ENCODE measurements at places on chromosomes 3 and 15. TPM values are rescaled to one million over a fixed set of nuclear protein-coding genes. Genes with fewer than 3 reads are reported as not detected.

Gene FBXO40
- total RNA-seq, result not detected

Gene FES
- 33.5 TPM for total RNA-seq

Gene FBXL22
- total RNA-seq, result 4.7 TPM

Gene PLA2G4E
- not detected for total RNA-seq

Gene CSTA
- total RNA-seq, result 4.6 TPM

Gene RASA2
- total RNA-seq, result 29.8 TPM

Gene LCTL
- total RNA-seq, result not detected

Gene ALPK3
- total RNA-seq, result 20.2 TPM

Gene IGSF11
- total RNA-seq, result 1.3 TPM

Gene TMF1
- total RNA-seq, result 38.8 TPM

Gene NUP210
- total RNA-seq, result 22.9 TPM

Gene SMCO1
- total RNA-seq, result not detected

Gene TMC3
- total RNA-seq, result not detected

Gene CHRM5
- 0.06 TPM for total RNA-seq

Gene KBTBD12
- total RNA-seq, result 1.4 TPM

Gene LTF
- total RNA-seq, result 1,823 TPM

Gene GPD1L
- total RNA-seq, result 35.5 TPM

Gene MAGEL2
- 0.06 TPM for total RNA-seq

Gene SPINK8
- total RNA-seq, result not detected

Gene SUCLG2
- 62.8 TPM for total RNA-seq

Gene CELSR3
- total RNA-seq, result 2.0 TPM

Gene LDHAL6B
- total RNA-seq, result not detected

Gene WDR93
- 2.5 TPM for total RNA-seq

Measured in kidney (tissue), 22 donors.